H54 (cell line): ENCODE measurements at places on chromosomes 1 and 21.

DNA sequence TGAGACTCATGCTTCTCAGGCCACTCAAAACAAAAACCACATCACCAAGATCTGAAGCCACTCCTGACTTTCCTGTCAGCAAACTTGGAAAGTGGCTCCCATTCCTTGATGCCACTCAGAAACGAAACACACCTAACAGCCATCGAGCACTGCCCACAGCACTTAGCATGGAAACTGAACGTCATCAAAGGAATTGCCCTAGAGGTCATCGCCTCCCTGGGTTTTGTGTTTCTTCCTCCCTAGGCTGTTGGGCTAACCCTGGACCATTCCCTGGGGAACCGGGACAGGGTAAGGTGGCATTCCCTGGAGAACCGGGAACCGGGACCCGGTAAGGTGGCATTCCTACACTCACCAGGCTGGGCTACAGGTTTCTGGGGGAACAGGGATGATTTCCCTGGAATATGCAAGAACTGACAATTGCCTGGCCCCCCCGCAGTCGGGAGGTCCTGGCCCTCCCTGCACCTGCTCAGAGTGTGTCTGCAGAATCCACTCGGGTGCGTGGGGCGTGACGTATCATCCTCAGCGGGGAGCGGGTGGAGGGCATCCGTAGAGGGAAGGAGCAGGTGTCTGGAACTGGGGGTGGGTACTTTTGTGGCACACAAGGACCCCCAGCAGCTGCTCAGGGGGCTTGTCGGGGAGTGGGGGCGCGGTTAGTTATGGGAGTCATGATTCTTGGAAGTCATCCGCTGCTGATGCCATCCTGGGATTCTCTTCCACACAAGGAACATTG is 30.3 kb downstream of the SLC45A1 start:
- no peak for DNase-seq

DNA sequence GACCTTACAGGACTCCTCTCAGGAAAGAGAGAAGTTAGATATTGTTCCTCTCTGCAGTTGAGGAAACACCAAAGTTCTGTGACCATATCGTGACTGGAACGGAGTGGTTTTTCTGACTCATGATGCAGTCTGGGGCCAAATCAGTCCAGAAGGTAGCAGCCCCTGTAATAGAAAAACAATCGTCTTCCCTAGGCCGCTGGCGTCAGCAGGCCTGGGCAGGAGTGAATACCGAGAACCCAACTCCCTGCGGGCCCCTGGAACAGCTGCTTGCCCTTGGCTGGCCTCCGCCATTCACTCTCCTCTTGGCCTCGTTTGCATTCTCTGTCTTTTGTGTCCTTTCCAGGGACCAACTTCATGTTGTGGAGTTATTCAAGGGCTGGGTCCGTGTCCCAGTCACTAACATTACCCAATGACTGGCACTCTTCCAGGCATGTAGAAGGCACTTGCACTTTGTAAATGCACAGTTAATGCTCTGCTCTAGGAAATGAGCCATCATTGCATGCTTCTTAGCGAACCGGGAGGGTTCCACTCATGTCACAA is 10.9 kb upstream of the CD101 start:
- no peak for DNase-seq

DNA sequence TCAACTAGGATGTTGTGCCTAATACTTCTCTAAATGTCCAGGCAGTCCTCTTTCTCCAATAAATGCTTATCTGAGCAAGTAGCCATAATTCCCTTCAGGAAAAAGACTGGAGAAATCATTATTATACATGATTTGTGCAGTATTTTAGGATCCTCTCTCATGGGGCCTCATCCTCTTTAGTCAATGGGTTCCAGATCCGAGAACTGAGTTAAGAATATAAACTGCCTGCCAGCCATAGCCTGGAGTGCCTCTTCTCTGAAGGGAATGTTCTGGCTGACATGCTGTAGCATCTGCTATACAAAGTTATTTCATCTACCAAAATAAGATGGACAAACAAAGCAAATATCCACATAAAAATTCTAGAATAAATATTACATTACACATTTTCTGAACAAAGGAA is 334.0 kb upstream of the PRMT6 start:
- DNase-seq, result no peak

GRCh38 chr1:81369833-81370232 is 430.9 kb upstream of the ADGRL2 start:
- no peak for DNase-seq

DNA sequence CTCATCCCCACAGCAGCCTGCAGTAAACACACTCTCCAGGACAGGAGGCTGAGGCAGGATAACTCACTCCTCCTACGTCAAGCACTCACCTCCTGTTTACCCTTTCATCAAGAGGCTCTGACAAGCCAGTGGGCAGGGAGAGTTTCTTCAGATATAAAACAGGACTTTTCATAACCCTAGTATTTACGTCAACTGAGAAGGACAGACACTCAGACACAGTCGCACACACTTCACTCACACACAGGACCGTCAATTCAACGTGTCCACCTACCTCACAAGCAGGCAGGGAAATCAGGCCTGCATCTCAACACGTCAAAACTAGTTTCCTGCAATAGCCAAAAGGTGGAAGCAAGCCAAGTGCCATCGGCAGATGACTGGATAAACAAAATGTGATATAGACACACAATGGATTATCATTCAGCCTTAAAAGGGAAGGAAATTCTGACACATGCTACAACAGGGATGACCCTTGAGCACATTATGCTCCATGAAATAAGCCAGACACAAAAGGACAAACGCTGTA is 48.6 kb downstream of the ITPKB start:
- DNase-seq, result no peak

DNA sequence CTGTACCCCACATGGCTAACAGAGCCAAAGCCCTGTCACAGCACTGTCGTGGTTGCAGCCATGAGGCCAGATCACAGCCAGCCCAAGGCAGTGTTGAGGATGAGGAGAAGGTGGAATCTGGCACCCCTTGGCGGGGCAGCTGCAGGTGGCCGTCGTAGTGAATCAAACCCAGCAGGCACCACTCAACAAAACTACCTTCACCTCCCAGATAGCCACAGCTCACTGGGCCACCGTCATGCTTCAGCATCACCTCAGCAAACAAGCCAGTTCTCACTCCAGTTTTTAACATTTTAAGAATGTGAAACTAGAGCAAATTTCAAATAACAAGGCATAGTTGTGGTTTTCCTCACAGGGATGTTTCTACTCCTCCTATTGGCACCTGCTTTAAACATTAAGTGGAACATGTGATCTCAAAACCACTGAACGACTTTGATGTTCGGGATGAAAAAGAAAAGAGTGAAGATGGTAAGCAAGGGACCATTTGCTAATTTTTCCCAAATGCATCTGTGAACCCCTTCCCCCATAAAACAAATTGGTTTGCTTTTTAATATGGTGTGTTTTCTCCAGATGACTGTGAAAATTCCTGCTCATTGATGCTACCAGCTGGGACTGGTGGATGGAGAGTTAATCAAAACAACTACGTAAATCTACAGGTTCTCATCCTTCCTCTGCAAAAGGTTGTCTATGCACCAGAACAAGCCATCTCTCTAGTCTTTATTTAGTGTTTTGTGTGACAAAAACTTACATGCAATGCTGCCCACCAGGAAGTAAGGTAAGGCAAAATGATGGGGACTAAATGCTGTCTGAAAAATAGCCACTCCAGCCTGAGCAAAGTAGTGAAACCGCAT is 45.5 kb downstream of the TOR1AIP2 start:
- no peak for DNase-seq

DNA sequence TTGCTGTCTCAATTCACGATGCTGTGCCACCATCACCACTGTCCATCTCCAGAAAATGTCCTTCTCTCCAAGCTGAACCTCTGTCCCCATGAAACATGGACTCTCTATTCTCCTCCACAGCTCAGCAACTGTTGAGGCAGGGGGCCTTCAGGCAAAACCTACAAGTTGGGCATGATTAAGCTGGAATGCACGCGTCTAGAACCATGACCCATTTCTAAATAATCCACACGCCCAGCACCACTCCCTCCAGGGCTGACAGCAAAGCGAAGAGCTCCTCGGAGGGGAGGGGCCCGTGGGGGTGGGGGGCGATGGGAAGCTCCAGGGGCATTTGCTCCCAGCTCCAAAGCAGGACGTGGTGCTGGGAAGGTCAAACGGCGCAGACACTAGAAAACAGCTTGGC is 3.3 kb upstream of the HES5 start:
- no peak for DNase-seq

GRCh38 chr1:232150770-232151548 is 479.0 kb downstream of the SIPA1L2 start:
- no peak for DNase-seq

GRCh38 chr1:57269630-57270225 is 154.1 kb downstream of the DAB1 start:
- no peak for DNase-seq

GRCh38 chr21:37060296-37060695 is 12.6 kb downstream of the PIGP start:
- DNase-seq, result peak; percentile 83

- no peak for DNase-seq
These were observed 4.8 kb downstream of the KISS1 start for GRCh38 chr1:204191456-204191855.

DNA sequence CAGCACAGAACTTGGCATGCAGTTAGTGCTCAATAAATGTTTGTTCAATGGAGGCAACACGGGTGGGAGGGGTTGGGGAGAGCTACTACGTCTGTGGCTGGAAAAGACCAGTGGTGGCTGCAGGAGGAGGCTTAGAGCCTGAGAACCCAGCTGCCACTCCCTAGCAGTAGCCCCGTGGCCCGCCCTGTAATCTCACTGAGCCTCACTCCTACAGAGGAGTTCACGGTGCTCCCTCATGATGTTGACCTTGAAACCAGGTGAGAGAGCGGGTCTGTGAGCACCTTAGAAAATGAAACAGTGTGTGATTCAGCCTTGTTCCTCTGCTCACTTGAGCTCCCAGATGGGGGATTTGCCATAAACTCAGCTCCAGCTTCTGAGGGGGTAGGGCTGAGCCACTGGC is 299.6 kb downstream of the NPHP4 start:
- no peak for DNase-seq

DNA sequence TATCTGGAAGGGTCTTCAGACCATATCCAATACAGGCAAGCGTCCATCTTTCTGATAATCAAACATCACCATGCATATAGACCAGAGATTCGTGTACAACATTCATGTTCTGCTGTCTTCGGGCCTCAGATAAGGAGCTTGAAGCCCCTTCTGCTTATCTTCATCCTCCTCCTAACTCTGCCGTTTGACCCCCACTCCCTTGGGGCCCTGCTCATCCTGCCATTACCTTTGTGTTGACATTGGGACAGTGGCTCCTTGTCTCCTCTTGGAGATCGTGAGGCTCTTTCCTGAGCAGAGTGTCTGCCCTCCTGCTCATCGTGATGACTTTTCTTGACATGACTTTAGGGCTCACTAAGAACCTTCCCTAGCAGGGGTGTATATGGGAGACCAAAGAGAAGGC is 37.3 kb downstream of the ACTL8 start:
- no peak for DNase-seq

DNA sequence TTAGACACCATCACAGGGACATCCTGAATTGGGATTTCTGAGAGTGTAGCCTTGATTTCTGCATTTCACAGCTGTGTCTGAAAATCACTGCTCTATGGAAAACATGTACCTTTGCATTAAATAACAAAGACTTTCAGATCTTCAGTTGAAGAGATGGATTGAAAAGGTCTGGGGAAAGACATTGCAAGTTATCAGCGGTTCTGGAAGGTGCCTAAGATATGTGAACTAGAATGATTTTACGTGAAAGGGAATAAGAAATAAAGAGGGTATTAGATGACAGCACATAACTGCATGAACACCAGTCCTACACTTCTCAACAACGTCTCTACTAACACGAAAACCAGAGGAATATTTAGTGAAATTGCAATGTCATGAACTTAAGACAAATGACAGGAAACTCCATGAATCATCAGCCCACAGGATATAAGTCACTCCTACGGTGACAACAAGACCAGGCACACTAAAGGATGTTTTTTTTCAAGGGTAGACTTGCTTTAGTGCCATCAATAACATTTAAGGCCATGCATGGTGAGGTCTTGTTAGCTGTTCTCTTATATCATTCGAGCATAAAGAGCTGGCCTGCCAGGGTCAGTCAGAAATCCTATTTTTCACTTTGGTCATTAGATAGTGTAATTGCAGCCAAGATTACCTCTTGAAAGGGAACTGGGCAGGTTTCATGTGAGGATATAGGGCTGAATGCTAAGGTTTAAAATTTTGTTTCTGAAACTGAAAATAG is 283.1 kb downstream of the GRIK1 start:
- DNase-seq, result peak; percentile 39

GRCh38 chr1:48160486-48161132 is 61.9 kb upstream of the SLC5A9 start:
- no peak for DNase-seq

- DNase-seq, result no peak
These were observed 467.8 kb downstream of the LMO4 start for GRCh38 chr1:87796471-87796901.

DNA sequence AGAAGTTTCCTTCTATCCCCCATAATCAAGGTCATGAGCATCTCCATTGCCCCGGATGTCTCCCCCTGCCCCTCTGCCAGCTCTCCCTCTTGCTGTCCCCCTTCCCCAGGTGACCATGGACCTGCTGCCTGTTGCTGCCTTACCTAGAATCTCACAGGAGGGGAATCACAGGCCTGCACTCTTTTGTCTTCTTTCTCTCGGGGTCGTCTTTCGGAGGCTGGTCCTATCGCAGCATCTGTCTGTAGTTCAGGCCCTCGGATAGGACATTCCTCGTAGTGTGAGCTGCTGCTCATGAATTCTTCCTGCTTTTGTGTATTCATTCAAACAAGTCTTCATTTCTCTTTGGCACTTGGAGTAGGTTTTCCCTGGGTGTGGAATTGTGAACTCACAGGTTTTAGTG is 39.9 kb upstream of the ACTRT2 start:
- no peak for DNase-seq
